Lung microvascular endothelial cell (primary cell): ENCODE measurements at places on chromosomes 6 and 20. TPM values are rescaled to one million over a fixed set of nuclear protein-coding genes. Genes with fewer than 3 reads are reported as not detected.
A peak's percentile ranks its signal among the peaks of the same experiment; 100 is the strongest.

DNA sequence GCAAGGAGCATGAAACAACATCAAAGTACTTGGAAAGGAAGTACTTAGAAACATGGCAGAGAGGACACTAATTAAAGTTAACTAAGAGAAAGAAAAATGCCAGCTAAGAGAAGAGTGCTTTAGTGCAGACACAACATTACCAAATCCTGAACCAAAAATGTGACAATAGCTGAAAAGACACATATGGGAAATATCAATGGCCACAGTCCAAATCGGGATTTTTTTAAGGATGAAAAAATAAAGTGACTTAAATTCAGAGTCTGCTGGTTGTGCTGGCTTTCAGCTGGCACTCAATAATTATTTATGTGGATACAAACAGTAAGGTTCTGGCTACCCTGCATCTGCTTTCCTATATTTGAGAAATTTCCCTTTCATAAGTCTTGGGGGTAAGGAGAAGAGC lies 12.6 kb upstream of the DST start:
- no peak for DNase-seq

- DNase-seq, result no peak
Measured at GRCh38 chr6:57198926-57199636, 23.0 kb downstream of the RAB23 start.

RPS6KA2 gene
- 121 and 168 TPM in 2 replicates for total RNA-seq

GRCh38 chr6:129659590-129660345 lies 50.2 kb downstream of the ARHGAP18 start:
- DNase-seq, result peak; percentile 82

PDYN gene
- not detected in 2 replicates for total RNA-seq

DNA sequence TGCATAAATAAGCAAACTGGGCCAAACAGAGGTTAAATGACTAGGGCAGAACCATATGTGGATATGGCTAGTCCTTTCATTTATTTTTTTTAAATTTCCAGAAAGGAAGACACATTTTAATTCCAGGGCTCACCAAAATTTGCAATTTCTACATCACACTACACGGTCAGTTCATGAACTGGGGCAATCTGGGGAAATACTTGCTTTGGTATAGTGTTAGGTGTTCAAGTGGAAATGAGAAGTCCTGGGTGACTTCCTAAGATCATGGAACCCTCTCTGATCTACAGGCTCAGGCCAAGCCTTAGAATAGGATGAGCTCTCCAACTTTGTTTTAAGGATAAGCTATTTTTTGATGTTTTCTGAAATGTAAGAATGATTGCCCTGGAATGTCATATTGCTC lies 128.6 kb upstream of the SPACA1 start:
- no peak for DNase-seq

DNA sequence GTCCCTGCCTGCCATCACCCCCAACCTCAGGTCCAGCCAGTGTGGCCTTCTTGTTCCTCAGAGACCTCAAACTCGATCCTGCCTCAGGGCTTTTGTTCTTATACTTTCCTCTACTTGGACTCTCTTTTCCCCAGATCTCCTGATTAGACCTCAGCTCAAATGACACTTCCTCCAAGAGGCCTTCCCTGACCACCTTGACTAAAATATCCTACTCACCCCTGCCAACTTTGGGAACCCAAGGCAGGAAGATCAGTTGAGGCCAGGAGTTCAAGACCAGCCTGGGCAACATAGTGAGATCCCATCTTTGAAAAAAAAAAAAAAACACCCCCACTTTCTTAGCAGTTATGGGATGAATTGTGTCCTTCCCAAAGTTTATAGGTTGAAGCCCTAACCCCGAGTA lies 73.5 kb downstream of the CHMP4B start:
- DNase-seq, result no peak

FAM229B gene
- 3.3 and 6.5 TPM in 2 replicates for total RNA-seq

- no peak for DNase-seq
Measured at GRCh38 chr6:25701807-25702206, 49.8 kb downstream of the SCGN start.

PRICKLE4 gene
- total RNA-seq, result 5.2 and 6.7 TPM in 2 replicates

TGM6 gene
- not detected in 2 replicates for total RNA-seq

CLVS2 gene
- not detected in 2 replicates for total RNA-seq

MEI4 gene
- not detected in 2 replicates for total RNA-seq

- DNase-seq, result no peak
Measured at GRCh38 chr6:128694303-128695009, 174.1 kb upstream of the PTPRK start.

DNA sequence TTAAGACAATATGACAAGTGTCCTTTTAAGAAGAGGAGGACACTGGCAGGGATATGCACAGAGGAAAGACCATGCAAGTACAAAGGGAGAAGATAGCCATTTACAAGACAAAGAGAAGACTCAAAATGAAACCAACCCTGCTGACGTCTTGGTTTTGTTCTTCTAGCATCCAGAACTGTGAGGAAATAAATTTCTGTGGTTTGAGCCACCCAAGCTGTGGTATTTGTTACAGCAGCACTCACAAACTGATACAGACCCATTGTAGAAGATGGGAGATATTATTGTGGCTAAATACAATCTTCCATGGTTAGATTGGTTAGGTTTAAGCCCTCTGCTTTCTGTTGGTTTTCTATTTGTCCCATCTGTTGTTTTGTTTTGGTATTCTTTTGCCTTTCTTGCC lies 88.6 kb upstream of the SLC35F1 start:
- DNase-seq, result no peak

GRCh38 chr6:11368264-11368663 lies 135.8 kb upstream of the NEDD9 start:
- DNase-seq, result no peak

GRCh38 chr6:141488488-141488887 lies 644.2 kb upstream of the GJE1 start:
- peak; percentile 68 for DNase-seq

- DNase-seq, result no peak
Measured at GRCh38 chr20:47397652-47398301, 41.3 kb upstream of the ZMYND8 start.

GRCh38 chr6:111379302-111379701 lies 103.7 kb downstream of the REV3L start:
- no peak for DNase-seq

- peak; percentile 66 for DNase-seq
Measured at GRCh38 chr6:163405412-163406309, 8.9 kb upstream of the QKI start.

DNA sequence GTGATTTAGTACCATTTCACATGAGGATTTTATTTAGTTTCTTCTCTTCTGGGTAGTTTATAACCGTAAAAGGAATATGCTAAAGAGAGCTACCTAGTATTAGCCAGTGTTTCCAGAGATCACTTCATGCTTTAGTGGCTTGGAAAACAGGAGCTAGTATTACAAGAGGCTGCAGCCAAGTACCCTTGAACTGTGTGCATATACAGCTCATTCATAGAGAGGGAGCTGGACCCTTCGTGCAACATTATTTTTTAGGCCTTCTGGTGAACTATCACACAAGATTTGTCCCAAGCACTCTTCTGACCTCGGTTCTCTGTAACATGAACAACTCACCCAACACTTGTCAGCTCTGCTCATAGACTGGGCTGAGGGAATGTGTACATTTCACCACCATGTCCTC lies 74.9 kb upstream of the RIN2 start:
- DNase-seq, result no peak

CALHM4 gene
- total RNA-seq, result 0.22 TPM in 1 of 2 replicates, not detected in the other

- peak; percentile 33 for DNase-seq
Measured at GRCh38 chr6:71228461-71229041, 60.1 kb upstream of the OGFRL1 start.
